Posterior vena cava (tissue), 2 donors: ENCODE measurements at places on chromosomes 12 and 14.

DNA sequence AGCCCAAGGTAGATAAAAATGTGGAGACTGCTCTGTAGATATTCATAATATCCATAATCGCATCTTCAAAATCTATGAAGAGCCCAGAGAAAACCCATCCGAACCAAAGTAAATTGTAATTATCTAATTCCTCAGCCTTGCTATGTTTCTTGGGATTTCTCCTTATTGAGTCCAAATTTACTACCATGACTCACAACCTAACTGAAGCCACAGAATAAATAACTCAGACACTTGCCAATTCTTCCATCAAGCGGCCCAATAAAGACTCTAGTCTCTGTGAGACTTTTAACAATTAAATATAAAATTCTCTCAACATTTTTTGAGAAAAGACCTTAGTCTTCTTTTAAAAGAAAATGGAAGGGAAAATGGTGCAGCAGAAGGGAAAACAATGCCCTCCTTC is 409.8 kb downstream of the DAD1 start:
- no peak for DNase-seq

DNA sequence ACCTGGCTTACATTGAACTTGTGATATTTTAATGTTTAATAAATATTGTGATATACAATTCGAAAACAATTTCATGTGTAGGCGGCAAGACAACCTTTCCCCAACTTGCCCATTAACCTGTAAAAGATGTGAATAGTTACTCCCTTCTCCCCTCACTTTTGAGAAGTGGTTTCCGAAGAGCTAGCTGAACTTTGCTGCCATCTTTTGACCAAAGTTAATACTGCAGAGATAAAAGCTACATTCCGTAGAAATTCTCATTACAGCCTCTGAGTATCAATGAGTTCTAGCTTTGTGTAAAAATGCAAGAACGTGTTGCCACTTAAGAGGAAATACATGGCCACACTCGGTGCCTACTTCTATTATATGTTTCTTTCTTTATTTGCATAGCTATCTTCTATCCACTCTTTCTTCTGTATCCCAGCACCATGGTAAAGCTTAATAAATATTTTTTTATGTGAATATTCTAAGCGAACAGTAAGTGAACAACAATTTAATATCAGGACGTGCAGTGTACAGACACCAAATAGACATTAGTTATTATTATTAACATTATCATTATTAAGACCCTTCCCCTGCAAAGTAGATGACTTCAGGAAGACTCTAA is 105.1 kb upstream of the TMEM260 start:
- no peak for DNase-seq

DNA sequence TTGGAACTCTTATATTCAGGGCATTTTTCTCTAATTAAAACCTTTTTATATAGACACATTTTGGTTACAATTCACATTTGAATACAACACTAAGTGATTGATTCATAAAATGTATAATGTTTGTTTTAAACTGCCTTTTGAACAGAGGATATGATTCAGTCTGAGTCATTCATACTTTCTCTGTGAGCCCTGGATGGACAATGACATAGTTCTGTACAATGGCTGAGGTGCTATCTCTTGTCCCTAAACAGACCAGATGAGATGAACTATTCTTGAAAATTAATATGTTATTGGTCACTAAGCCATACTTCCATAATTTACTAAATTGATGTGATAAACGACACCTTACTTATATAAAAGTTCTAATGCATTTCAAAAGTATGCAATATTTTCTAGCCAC is 199.7 kb upstream of the ATXN7L3B start:
- no peak for DNase-seq

DNA sequence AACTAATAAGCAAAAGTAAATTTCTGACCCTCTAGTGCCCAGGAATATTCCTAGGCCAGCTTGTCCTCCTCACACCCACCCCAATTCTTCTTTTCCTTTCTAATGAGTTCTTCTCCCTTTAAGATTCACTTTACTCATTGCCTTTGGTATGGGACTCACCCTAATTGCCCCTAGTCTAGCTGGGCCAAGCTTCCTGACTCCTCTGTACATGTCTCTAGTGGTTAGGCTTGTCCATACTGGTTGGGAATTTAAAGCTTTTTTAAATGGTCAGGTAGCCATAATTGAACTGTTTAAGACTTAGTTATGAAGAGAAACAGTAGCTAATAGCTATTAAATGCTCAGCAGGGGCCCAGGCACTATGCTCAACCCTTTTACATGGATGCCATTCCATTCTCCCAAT is 248.2 kb downstream of the C12orf42 start:
- no peak for DNase-seq

DNA sequence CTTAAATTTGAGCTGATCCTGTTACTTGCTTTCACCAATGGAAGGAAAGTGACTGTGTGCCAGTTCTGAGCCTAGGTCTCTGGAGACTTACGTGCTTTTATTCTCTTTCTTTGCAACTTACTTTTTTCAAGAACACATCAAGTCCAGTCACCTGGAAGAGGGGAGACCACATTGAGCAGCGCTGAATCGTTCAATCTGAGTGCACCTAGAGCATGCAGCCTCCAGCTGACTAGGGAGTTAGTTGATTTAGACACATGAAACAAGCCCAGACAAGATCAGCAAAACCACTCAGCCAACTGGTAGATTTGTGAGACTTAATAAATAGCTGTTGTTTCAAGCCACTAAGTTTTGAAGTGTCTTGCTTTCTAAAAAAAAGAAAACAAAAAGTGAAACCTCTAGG is 1014.8 kb upstream of the FBXO33 start:
- no peak for DNase-seq

GRCh38 chr14:73386342-73386741 is 72.0 kb downstream of the NUMB start:
- no peak for DNase-seq

DNA sequence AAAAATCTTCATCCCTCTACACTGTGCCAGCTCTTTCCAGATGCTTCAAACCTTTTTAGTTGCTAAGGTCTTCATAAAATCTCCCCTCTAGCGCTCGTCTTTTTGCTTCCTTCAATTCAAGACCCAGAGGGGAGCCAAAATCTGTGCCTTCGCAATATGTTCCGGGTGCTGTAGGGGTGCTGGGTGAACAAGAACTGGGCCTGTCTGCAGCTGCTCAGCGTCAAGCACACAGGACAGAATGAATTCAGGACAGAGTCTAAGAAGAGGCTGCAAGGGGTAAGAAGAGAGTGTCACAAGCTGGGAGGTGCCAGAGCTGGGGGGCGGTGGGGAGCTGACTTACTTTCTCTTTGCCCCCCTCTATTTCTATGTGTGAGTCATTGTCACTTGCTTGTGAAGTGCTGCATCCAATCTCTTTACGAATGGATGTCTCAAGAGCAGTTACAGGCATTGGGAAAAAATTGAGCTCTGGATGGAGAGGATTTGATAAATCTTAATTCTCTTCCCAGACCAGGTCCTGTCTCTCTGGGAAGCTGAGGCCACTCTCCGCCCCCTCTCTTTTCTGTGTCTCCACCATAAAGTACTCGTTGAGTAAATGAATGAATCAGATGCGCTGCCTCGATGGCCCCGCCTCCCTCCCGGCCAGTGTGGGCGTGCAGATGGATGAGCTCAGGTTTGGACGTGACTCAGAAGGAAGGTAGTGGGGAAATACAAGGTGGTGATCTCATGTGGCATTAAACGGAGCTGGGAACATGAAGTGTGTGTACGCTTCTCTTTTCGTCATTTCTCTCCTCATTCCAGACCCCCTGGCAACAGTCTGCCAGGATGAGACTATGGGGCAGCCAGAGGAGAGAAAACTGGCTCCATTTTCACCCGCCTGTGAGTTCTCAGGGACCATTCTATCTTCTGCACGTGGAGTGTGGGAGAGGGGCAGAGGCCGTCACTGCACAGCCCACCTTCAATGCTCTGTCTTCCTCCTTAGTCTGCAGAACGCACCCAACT is 91.3 kb downstream of the TSPAN9 start:
- no peak for DNase-seq
